ENCODE measurements at places on chromosomes 7 and 10.

DNA sequence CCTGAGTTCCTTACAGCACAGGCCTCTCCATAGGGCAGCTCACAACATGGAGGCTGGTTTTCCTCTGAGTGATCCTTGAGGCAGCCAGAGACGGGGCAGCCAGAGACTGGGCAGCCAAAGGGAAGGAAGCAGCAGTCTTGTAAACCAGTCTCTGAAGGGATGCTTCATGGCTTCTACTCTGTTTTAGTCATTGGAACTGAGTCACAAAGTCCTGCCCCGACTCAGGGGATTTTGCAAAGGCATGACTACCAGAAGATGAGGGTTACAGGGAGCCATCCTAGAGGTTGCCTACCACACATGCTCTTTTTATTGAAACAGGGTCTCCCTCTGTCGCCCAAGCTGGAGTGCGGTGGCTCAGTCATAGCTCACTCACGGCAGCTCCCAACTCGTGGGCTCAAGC lies 44.4 kb upstream of the COMMD3 start:
- DNase-seq = no peak

DNA sequence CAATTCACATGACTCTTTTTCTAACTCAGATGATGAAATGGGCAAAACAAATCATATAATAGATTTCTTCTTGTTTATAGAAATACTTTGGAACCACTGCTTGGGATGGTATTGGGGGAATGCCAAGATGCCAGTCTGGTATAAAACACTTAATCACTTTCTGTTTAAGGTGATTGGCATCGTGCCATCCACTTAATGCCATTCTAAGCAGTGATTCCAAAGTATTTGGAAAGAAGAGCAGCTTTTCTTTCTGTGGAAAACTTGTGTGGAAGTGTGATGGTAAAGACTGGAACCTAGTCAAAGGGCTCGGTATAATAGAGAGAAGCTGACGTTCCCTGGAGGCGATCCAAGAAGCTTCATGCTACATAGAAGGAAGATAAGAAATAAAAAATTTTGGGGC lies 120.6 kb downstream of the TMEM26 start:
- no peak for DNase-seq

DNA sequence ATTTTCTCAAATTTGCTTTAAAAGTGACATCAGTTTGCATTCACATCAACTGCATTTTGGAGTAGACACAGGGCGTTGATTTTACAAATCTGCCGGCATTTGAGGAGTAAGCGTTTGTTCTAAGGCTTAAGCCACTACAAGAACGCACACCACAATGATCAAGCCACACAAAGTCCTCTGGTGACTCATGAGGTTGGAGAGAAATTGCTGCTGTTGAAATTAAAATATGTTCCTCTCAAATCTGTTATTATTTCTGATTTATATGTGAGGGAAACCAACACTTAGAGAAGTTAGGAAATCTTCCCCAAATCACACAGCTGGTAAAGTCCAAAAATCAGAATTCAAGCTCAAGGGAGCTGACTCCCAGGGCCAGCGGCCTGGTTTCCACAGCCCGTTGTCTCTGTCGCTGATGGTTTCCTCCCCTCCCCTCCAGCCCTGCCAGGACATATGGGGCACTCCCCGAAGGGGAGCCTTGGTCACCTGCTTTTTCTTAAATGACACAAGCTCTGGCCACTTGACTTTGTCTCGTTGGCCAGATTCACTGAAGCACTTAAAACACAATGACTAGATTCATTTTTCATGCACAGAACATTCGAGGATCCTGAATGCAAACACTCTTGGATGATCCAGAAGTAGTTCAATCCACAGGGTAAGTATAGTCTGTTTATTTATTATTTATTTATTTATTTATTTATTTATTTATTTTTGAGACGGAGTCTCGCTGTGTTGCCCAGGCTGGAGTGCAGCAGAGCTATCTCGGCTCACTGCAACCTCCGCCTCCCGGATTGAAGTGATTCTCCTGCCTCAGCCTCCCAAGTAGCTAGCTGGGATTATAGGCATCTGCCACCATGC lies 29.2 kb upstream of the KLF6 start:
- no peak for DNase-seq

- no peak for DNase-seq
Measured at GRCh38 chr10:131944976-131945695, 36.6 kb downstream of the BNIP3 start.

GRCh38 chr7:121305109-121305508 lies 23.7 kb upstream of the WNT16 start:
- DNase-seq = no peak

DNA sequence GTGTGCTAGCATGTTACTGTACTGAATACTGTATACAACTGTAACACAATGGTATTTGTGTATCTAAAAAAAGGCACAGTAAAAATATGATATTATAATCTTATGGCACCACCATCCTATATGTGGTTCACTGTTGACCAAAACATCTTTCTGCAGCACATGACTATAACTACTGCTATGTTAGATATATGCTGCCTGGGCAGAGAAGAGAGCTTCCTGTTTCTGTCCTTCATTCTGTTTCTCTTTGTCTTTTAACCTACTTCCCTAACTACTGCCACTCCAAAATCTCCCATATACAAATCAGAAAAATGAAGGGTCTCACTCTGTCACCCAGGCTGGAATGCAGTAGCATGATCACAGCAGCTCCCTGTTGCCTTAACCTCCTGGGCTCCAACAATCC lies 8.8 kb upstream of the FGL2 start:
- no peak for DNase-seq

DNA sequence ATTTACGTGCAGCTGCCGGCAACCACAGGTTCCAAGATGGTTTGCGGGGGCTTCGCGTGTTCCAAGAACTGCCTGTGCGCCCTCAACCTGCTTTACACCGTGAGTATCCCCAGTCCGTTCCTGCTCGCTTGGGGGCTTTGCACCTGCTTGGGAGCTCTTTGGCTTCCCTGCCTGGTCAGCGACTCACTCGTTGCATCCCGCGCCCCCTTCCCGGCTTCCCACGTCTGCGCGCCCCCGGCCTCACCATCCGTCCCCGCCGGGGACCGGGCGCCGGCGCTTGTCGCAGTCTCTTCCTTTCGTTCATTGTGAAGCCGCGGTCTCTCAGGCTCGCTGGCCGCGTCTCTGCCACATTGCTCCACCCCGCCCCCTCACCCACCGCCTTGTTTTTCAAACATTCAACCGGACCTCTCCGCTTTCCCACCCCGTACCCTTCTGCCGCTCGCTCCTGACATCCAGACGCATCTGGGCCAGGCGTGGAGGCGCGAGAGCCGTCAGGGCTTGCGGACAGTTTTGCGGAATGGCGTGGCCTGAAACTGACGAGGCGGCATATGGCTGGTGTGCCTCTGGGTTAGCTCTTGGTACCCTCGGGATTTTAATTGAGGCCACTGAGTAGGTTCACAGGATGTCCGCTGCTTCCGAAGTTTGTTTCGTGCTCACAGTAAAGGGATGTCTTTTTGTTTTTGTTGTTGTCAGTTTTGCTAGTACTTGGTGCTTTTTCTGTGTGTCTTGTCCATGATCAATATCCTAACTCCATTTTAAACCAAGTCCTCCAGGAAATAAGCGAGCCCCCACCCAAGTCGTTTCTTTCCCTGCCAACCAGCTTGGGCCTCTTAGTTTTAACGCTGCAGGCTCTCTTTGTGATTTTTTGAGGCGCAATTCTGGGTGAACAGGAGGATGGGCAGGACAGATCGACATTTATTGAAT lies 639 bp downstream of the TSPAN13 start:
- no peak for DNase-seq

- no peak for DNase-seq
Measured at GRCh38 chr10:48238826-48239520, 35.5 kb downstream of the FRMPD2 start.

DNA sequence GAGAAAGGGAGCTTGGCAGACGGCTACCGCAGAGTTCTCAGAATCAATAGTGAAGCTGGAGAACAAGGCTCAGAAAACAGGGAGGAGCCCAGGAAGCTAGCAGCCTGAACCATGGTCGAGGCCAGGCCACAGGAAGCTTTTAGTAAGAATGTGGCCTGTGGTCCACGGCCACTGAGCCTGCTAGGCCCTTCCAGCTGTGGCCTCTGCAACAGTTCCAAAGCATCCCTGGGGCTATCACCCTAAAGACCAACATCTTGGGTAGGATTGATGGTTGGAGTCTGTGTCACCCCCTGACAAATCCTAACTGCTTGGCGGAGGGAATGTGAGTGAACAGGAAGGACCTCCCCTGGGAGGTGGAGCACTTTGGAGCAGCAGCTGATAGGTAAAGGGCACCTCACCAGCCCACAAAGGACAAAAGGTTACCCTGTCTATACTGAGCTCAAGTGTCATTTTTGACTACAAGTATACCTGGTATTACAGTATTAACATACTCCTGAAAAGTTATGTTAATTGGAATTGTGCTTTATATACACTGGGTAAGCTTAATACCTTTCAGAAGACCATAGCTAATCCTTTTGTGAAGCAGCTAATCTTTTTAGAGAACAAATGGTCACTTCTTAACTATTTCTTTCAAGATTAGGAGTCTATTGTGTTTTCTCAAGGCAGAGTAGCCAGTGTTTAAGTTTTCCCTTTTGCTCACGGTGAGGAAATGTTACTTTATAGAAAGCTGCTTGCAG lies 18.7 kb downstream of the PTPRE start:
- DNase-seq = no peak

DNA sequence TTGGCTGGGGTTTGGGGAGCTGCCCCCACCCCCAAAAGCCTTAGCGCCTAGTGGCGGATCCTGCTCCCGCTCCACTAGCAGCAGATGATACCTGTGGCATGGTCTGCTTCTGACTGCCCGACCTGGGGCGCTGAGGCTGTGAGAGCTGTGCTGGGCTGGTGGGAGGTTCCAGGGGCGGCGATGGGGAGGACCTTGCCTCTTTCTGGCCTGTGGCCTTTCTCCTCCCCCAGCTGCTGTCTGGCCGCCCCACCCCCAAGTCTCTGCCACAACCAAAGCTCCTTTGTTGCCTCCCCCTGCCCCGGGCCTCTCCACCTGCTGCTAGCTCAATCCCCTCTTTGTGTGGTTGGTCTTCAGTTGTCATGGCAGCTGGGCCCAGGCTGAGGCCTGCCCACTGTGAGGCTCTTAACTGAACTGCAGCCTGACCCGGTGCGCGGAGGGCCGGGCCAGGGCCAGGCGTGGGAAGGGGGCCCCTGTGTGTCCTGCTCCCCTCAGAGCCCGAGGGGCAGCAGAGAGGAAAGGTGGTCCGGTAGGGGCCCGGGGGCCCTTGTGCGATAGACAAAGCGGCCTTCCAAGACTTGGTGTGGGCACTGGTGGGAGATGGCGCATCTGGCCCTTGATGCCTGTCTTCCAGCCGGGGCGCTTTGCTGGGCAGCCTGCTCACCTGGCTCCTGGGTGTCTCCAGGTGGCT lies 4.7 kb downstream of the ZNF775 start:
- no peak for DNase-seq

DNA sequence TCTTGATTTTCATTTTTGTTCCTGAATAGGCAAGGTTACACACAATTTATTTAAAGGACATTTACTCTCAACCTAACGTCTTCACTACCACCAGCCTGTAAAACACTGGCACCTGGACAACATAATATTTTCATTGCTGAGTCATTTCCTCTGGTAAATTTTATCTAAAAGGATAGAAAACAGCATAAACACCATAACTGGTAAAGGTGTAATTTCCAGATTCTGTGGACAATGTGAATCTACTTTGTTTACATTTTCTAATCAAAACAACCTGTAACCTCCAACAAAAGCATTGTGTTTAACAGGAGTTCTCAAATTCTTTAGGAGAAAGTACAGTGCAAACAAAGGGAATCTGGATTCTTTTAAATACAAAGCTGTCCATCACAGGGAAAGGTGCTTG lies 472.0 kb upstream of the AKR1E2 start:
- DNase-seq = no peak

GRCh38 chr7:98651760-98652159 lies 34.7 kb downstream of the NPTX2 start:
- DNase-seq = no peak

DNA sequence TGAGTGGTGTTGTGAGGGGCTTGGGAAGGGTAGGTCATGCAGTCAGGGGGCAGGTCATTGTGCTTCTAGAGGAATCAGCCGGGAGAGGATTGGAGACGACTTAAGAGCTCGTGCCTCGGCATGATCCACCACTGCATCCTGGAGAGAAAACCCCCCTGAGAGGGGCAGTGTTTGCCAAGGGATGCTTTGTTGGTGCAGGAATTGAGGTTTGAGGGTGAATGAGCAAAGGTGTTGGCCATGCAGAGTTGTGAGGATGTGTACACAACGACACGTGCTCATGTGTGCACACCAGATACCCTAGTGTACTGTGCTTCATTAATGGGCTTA lies 85.6 kb upstream of the ANLN start:
- DNase-seq = no peak

DNA sequence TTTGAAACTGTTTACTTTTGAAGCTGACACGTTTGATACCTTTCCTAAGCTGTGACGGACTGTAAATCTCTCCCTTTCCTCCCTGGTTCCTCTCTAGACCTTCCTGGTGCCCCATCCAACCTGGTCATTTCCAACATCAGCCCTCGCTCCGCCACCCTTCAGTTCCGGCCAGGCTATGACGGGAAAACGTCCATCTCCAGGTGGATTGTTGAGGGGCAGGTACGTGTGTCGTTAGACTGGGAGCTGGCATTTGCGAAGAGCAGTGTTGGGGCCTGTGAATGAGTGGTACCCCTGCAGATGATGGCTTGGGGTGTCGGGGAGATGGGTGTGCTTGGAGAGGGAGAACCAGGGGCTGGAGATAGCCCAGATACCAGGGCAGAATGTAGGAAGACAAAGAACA lies 602.7 kb upstream of the FOXK1 start:
- no peak for DNase-seq

GRCh38 chr10:110864662-110865140 lies 7.0 kb upstream of the PDCD4 start:
- DNase-seq = no peak

GRCh38 chr7:44111761-44112160 lies 7.6 kb downstream of the AEBP1 start:
- DNase-seq = no peak

GRCh38 chr7:2149672-2150444 lies 82.9 kb downstream of the MAD1L1 start:
- no peak for DNase-seq

DNA sequence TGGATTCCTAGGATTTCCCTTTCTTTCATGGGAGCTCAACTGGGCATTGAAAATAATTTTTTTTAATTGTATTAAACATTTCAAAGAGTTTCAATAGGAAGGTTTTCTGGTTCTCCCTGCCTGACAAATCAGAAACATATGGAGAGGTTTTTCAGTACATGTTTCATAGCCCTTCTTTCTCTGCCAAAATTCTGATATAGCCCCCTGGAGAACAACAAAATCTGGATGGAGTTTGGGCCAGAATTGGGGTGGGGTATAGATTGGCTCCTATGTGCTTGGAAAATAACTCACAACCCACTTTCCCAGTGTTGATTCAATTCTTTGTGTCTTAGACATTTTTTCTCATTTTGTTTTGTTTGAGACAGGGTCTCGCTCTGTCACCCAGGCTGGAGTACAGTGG lies 24.6 kb upstream of the EIF4H start:
- DNase-seq = no peak

DNA sequence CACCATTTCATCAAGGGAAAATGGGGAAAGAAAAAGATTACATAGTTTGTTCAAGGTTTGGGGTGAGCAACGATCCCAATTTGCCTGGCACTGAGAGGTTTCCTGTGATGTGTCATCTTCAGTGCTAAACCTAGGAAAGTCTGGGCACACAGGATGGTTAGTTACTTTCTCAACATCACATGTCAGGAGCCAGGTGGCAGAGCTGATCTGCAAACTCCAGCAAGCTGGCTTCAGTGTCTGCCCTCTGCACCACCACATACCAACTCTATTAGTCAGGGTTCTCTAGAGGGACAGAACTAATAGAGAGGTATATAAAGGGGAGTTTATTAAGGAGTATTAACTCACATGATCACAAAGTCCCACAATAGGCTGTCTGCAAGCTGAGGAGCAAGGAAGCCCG lies 11.3 kb downstream of the ADAM12 start:
- peak; percentile 66 for DNase-seq

- no peak for DNase-seq
Measured at GRCh38 chr7:123148813-123149212, 51.0 kb downstream of the SLC13A1 start.

Data from T1000 (cell line).